ENCODE measurements at places on chromosomes 4 and X.

- no peak for DNase-seq
These were observed 213.6 kb downstream of the AFF2 start for GRCh38 chrX:148713981-148714380.

GRCh38 chrX:5290635-5291034, 938.0 kb downstream of the NLGN4X start:
- DNase-seq = no peak

- DNase-seq = no peak
These were observed 691 bp upstream of the USP46 start for GRCh38 chr4:52659722-52660261.

DNA sequence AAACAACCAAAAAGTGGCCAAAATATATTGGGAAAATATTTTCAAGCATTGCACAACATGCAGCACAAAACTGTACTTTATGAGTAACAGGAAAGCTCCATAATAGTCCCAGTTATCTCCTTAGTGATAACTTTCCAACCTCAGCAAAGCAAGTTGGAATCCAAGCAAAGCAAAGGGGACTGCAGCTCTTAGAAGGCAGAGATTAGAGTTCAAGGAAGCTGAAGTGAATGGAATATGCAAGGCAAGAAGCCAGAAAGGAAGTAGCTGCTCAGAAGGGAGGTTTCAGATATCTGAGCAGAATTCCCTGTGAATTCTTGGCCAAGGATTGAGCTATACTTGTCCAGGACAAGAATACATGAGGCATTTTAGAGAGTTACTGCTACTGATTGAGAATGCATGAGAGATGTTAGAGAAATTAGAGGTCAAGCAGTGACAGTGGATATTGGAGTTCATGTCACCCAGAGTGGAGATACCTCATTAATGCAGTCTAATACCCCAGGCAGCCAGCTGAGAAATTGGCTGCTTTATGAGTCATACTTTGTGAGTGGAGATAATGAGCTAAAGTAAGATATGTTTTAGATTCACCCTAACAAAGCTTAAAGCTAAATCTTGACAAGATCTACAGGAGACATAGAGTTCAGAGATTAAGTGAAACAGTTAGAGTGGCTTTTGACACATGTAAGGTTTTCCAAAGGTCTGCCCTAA, 102.8 kb downstream of the INPP4B start:
- DNase-seq = no peak

DNA sequence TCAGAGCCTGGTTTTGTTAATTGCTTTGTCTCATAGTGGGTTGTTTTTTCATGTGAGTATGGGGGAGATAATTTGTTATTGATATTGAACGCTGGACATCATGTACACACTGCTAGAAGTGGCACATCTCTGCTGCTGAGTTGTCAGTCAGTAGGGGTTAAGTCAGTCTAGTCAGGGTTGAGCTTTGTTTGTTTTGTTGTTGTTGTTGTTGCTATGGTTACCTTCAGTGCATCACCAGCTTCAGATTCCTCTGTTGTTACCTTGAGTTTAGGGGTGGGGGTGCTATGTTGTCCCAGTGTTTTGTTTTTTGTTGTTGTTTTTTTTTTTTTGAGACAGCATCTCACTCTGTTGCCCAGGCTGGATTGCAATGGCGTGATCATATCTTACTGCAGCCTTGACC, 9.9 kb downstream of the YIPF6 start:
- DNase-seq = no peak

GRCh38 chr4:26201120-26201519, 119.7 kb upstream of the RBPJ start:
- no peak for DNase-seq

- no peak for DNase-seq
These were observed 73.5 kb downstream of the PPP1R2C start for GRCh38 chrX:42704454-42704853.

DNA sequence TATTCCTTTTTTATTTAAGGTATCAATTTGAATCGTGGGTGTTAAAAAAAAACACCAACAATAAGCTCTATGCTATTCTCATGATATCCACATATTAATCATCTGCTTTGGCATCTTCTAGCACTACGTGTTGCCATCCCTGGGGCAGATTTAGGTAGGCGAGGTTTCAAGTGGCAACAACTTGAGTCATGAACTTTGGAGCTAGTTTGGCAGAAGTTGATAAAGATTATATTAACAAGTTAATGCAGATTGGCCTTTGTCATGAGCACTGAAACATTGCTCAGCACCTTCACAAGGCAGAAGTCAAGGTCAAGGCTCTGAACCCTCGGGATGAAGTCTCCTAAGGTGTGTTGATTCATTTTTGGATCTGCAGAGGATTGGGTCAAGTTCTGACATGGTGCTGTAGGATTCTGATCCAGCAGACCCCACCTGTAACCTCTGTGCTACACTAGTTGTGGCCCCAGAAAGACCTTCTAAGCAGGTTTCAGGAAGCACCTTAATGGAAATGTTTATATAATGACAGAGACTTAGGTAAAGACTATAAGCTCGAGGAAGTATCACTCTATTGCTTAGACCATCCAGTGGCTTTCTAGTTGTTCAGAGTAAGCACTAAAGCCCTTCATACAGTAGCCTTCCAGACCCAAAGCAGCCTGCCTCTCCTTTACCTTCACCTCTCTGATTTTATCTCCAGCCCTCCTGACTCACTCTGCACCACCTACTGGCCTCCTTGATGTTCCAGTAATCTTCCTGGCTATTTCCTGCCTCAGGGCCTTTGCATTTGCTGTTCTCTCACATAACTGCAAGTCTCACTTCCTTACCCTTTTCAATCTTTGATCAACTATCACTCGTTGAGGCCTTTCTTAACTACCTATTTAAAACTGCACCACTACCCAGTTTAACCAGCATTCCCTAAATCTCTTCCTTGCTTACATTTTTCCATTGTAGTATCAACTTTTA, 117.0 kb upstream of the SLC4A4 start:
- no peak for DNase-seq

DNA sequence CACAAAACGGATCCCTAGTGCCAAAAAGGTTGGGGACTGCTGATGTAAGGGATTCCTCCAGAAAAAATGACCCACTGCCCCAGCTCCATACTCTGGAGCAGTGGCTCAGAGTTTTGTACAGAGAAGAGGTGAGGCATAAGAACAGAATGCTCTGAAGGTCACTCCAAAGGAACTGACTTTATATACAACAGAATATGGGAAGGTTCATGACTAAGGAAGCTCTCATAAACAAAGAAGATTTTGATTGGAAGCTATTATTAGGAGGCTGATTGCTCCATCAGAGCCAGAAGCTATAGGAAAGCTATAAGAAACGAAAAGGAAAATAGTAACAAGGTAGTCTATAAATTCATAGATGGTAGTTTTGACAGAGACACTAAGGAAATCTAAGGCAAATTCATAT, 203.1 kb downstream of the SLC7A11 start:
- DNase-seq = no peak

- DNase-seq = no peak
These were observed 165.8 kb downstream of the NSUN7 start for GRCh38 chr4:40915318-40916217.

DNA sequence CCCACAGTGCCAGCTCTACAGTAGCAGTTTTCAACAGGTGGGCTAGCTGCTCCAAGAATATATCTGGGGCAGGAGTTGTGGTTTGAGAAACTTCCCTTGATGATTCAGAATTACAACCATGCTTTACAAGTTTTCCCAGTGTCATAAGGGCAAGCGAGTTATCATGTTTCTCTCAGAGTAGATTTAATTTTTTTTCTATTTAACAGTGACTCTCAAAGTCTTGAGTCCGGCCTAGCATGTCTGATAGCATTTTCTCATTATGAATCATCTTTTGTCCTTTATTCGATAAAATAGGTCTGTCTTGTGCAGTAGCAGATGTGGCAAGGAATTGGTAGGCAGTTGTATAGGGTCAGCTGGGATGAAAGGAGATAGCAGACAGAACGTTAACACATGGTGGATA, 62.2 kb upstream of the SPANXD start:
- no peak for DNase-seq

- DNase-seq = no peak
These were observed 1269.5 kb downstream of the RAPGEF2 start for GRCh38 chr4:160372390-160372789.

DNA sequence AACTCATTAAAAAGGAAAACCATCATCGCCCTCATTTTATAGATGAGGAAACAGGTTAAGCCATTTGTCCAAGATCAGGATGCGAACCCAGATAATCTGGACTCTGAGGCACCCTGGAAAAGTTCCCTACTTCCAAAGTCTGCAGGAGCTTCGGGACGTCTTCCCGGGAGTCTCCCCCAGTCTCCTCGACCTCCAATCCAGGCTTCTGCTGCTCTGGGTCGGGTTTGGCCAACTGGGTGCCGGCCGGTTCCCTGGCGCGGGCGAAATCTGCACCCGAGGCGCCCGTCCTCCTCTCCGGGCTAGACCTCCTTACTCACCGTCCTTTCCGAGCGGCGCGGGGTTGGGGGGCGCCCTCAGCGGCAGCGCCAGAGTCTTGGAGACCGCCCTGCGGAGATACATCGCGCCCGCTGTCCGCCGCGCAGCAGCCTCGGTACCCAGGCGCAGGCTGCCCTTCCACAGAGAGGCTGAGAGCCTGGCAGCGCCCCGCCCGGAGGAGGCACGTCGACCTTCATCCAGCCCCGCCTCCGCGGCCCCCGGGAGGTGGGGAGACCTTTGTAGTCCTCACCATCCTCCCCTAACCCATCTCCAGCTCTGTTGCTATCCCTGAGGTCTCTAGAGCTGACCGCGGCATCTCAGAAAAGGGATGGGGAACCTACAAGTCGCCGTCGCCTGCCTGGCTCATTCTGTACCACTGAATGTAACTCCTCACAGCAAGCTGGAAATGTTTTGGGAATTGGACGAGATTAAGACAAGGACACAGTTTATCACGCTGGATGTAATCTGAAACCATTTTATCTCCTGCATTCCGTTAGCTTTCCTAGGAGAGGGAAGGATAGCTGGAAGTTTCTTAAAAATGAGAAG, at the start of gene MGARP:
Gene MGARP, minus strand, starts transcription at position 466 of the 861 bp plus-strand sequence. Its CDS starts 67 bp downstream, at position 399.
- DNase-seq = no peak

GRCh38 chr4:60992037-60992436, 208.1 kb upstream of the ADGRL3 start:
- no peak for DNase-seq

- no peak for DNase-seq
These were observed 67.0 kb upstream of the CXCL13 start for GRCh38 chr4:77538574-77539157.

- no peak for DNase-seq
These were observed 199.0 kb upstream of the CXXC4 start for GRCh38 chr4:104693601-104694201.

GRCh38 chr4:98608356-98608755, 50.1 kb downstream of the TSPAN5 start:
- no peak for DNase-seq

GRCh38 chr4:147325571-147325981, 155.3 kb upstream of the EDNRA start:
- DNase-seq = no peak

DNA sequence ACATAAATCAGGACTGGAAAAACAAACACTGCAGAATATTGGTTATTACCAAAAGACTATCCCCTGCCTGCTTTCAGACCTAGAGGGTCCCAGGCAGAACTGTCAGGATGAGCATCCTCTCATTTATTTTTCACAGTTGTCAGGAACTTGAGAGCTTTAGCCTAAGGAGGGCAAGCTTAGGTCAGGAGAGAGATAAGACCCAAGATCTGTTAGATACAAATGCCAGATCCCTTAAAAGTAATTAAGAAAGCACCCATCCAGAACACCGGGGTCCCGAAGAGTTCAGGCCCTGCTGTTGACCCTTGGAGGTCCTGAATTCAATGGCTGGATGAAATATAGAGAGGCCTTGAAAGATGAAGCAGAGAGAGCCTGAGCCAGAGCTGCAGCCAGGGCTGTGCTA, 5.9 kb upstream of the MAGEB3 start:
- no peak for DNase-seq

GRCh38 chr4:188903986-188904385, 764.7 kb downstream of the TRIML1 start:
- no peak for DNase-seq

DNA sequence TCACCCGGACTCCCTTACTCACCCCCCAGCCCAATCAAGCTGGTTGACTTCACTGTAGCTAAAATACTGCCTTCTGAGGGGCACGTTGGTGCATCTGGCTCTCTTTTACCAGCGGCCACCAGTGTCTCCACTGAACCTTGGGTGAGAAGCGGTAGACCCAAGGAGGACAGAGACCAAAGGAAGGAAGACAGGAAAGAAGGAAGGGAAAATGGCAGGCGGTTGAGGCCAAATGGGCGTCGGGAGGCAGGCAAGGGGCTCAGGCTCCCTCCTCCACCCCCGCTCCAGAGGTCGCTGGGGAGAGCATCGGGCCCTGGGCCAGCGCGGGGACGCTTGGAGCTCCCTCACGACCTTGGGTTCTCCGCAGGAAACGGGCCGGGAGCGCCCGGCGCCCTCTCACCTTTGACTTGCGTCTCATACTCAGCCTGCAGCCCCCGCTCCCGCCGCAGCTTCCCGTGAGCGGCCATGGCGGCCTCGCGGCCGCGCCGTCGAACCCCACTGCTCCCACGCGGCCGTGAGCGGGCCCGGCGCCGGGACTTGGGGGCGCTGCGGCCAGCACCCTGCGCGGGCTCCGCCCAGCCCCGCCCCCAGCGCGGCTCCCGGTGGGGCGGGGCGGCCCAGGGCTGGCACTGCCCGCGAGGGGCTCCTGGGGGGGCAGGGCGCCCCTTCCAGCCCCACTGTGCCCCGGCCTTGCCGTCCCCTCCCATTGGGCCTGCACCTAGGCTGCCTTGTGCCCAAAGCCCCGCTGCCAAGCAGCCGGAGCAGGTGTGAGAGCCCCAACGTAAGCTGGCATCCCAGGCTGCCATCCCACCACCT, at the start of gene ARHGAP4:
Gene ARHGAP4, minus strand, starts transcription at position 526 of the 813 bp plus-strand sequence. Its CDS starts 62 bp downstream, at position 464.
- DNase-seq = no peak

DNA sequence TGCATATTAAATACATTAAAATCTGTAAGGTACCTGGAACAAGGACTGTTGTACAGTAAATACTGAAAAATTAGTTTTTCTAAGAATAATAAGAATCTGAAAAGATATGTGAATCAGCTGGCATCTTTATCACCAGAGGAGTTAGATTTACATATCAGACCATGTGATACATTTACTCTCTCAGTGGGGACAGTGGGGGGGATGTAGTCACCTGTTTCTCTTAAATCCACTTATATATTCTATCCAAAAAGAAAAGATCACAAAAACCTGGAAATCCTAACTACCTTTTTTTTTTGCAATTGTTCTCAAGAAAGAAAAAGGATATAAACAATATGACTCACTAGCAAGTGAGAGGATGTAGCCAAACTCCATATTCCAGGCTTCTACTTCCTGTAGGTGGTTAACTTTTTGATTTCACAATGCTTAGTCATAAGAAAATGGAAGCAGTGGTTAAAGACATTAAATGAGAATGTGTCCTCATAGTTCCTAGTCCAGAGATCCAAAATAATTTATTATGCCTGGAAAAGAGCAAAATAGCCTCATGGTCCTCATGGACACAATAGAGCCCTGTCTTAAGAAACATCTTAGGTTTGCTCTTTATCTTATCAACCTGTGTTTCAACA, 22.5 kb upstream of the MYOZ2 start:
- no peak for DNase-seq

GRCh38 chr4:15945516-15945915, 7.0 kb upstream of the FGFBP1 start:
- DNase-seq = no peak

GRCh38 chrX:38225093-38225492, 4.4 kb upstream of the SRPX start:
- no peak for DNase-seq

All from NCI-H2081 treated with DMSO at 0.1 percent for 48 hours (cell line).